ENCODE measurements at places on chromosomes 13 and 19. TPM values are rescaled to one million over a fixed set of nuclear protein-coding genes. Genes with fewer than 3 reads are reported as not detected.

- DNase-seq: no peak
These were observed 5.5 kb downstream of the ARRDC2 start for GRCh38 chr19:18013210-18014111.

GRCh38 chr13:73299787-73300186, 241.0 kb downstream of the KLF5 start:
- DNase-seq: no peak

DNA sequence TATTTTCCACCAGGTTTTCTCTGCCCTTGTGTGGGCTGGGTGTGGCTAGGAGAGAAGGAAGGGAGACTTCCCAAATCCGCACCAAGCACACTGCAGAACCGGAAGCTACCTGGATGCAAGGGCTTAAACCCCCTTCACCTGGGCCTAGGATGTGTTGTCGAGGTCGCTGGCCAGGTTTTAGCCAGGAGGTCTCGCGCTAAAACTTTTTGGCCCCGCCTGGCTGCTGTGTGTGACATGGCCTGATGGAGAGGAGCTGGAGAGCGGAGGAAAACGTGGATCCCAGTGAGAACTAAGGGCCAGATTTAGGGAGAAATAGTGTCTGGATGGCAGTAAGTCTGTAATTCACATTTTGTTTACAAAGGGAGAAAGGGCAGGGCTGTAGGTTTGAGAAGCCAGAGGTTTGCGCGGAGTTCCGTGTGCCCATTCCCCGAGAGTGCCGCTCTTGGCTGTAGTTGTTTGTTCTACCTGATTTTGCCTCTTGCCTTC, 3.1 kb upstream of the TSHZ3 start:
- no peak for DNase-seq

DNA sequence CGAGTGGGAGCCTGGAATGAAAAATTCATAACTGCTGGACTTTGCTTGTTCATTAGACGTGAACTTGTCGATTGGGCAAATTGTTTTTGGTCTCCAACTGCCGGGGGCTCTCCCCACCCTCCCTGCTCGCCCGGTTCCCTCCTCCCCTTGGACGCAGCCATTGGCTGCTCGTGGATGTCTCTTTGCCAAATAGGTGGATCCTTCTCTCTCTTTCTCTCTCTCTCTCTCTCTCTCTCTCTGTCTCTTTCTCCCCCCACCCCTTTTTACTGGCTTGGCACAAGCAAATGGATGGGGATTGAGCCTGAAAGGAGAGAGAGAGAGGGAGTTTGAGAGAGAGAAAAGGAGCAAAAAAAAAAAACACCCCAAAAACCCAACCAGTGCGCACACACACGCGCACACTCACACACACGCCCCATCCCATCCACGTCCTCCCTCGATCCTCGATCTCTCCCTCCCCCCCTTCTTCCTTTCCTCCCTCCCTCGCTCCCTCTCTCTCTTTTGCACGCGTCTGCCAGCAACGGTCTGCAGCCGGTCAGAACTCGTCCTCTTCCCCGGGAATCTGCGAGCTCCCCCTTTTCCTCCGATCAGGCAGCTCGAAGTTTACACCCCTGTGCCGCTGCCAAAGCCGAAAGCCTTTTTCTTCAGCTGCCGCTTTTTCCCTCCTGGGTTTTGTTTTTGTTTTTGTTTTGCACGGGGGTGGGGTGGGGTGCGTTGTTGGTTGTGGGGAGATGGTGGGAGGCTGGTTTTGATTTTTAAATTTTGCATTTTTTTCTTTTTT, 27.8 kb downstream of the NFIX start:
- DNase-seq: peak; percentile 95

- DNase-seq: no peak
These were observed 24.2 kb upstream of the C1QTNF9B start for GRCh38 chr13:23921451-23921888.

DNA sequence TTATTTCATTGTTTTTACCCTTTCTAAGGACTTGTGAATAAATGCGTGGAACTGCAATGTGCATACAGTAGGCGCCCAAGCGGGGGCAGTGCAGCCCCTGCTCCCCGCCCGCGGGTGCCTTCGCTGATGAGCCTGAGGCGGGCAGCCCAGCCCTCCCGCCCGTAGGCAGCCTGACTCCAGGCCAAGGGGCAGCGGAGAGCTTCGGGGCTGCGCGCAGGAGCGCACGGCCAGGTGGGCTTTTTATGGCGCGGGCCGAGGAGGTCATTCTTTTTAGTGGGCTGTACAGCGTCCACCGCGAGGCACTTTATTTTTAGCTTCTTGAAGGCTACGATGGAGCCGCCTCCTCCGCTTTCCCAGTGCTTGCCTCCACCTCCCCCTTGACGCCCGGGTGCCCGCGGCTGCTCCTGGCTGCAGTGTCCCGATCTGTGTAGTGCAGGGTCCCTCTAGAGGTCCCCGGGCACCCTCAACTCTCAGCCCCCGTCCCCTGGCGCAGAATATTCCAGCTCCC, 60.5 kb downstream of the CCNE1 start:
- peak; percentile 79 for DNase-seq

GRCh38 chr13:93881411-93881810, 598.1 kb downstream of the DCT start:
- no peak for DNase-seq

GRCh38 chr19:52536448-52536800, 9.0 kb downstream of the ZNF808 start:
- DNase-seq: peak; percentile 79

- DNase-seq: no peak
These were observed 156.8 kb downstream of the FLT1 start for GRCh38 chr13:28338006-28338574.

GRCh38 chr13:100611678-100612492, 23.3 kb upstream of the GGACT start:
- DNase-seq: no peak

- DNase-seq: peak; percentile 60
These were observed 1.5 kb upstream of the TFDP1 start for GRCh38 chr13:113582841-113583631.

GRCh38 chr13:32472194-32472621, 44.3 kb upstream of the N4BP2L1 start:
- no peak for DNase-seq

LRRC4B gene
- 14.2 TPM for total RNA-seq

VSIG10L gene
- 2.0 TPM for total RNA-seq

PALM3 gene
- total RNA-seq: 0.74 TPM

APC2 gene
- total RNA-seq: 0.05 TPM

SUGP1 gene
- 25.8 TPM for total RNA-seq
